A549 treated with CORT108297 at 1 μM for 4 hours (cell line): ENCODE measurements at places on chromosomes 12 and 14. TPM values are rescaled to one million over a fixed set of nuclear protein-coding genes. Genes with fewer than 3 reads are reported as not detected.

The IAPP gene
- total RNA-seq = not detected in 5 replicates

The PLA2G1B gene
- total RNA-seq = 0.24 TPM in 1 of 5 replicates, not detected in the others

The HOXC6 gene
- 4.4 to 5.7 TPM (median 4.9 TPM) in 5 replicates for total RNA-seq

The TMPRSS12 gene
- total RNA-seq = not detected in 5 replicates

The TBC1D30 gene
- total RNA-seq = 1.5 to 1.7 TPM (median 1.7 TPM) in 5 replicates

The AVPR1A gene
- 0.02 to 0.13 TPM (median 0.05 TPM) in 4 of 5 replicates, not detected in the other for total RNA-seq

The PDZRN4 gene
- total RNA-seq = not detected in 5 replicates

The BCL2L14 gene
- total RNA-seq = not detected in 5 replicates

The KIF5A gene
- 0.10 to 0.36 TPM (median 0.24 TPM) in 5 replicates for total RNA-seq

The CCDC38 gene
- total RNA-seq = 0.06 to 0.15 TPM (median 0.09 TPM) in 5 replicates

The RFX4 gene
- not detected in 5 replicates for total RNA-seq

The LMNTD1 gene
- total RNA-seq = not detected in 5 replicates

The KITLG gene
- 10.4 to 15.3 TPM (median 11.9 TPM) in 5 replicates for total RNA-seq

The PZP gene
- not detected in 5 replicates for total RNA-seq

The C12orf75 gene
- total RNA-seq = 116 to 157 TPM (median 123 TPM) in 5 replicates

The BDKRB2 gene
- 1.9 to 3.3 TPM (median 2.9 TPM) in 5 replicates for total RNA-seq

The NEMP1 gene
- total RNA-seq = 14.5 to 17.2 TPM (median 17.0 TPM) in 5 replicates

The BEGAIN gene
- 7.0 to 11.8 TPM (median 9.8 TPM) in 5 replicates for total RNA-seq
